ENCODE measurements at places on chromosomes 1 and 21.

DNA sequence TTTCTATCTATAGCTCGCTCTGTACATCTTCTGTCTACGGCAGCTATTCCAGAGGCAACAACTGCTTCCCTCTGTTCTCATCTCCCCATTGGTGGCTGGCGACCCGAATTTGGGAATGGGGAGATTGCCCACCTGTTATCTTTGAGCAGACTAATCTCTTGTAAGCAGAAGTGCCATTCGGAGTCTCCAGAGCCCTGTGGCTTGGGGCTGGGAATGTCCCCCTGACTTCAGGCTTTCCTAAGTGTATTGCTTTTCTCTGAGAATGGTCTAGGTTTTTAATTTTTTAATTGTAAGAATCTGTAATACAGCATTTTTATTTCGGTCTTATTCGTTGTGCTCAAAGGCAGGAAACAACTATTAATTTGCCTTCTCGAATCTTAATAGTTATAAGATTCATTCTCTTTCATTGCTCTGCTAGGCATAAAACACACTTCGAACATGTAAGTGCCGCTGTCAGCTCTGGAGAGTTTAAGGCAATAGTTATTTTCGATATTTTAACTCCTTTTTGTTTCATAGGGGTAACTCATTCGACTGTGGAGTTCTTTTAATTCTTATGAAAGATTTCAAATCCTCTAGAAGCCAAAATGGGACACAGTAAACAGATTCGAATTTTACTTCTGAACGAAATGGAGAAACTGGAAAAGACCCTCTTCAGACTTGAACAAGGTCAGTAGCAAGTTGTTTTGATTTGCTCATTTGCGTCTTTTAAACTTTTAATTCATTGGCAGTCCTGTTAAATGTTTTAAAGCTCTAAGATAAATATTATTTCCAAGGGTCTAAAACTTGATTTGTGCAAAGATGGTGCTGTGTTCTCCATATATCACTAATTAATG is 514 bp downstream of the AGL start:
- peak; percentile 98 for DNase-seq

GRCh38 chr1:75172556-75172955 is 38.4 kb downstream of the LHX8 start:
- DNase-seq: no peak

GRCh38 chr1:38735651-38736161 is 123.9 kb downstream of the RRAGC start:
- no peak for DNase-seq

- no peak for DNase-seq
Measured at GRCh38 chr1:177862916-177863315, 106.9 kb downstream of the SEC16B start.

- DNase-seq: no peak
Measured at GRCh38 chr1:158199849-158200248, 19.2 kb downstream of the CD1D start.

DNA sequence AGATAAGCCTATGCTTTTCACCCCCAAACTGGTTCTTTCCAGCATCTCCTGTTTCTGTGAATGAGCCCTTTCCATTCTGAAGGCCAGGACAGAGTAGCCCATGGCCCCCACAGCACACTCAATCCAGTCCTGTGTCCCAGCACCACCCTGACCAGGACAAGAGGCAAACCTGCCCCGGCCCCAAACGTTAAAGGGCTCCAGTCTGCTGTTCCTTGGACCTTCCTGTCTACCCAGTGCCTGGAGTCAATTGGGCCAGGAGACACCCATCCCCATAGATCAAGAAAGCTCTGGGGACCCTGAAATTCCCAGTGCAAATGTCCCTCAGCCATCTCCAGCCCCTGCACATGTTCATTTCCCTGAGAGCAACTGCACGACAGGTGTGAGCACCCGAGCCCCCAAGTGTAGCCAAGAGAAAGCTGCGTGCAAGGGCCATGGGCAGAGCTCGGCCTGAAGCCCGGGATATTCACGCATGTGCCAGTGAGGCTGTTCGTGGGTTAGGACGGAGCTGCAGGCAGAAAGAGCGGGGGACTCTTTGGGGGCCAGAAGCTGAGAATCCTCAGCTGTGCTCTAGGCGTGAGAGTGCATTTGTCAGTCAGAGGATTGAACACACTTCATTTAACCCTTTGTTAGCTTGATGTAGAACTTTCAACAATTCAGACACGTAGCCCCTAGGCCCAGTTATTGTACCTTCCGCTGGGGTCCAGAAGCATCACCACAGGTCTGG is 4.2 kb upstream of the RIPK4 start:
- peak; percentile 50 for DNase-seq

- DNase-seq: no peak
Measured at GRCh38 chr1:172268237-172268636, 152.2 kb upstream of the C1orf105 start.

DNA sequence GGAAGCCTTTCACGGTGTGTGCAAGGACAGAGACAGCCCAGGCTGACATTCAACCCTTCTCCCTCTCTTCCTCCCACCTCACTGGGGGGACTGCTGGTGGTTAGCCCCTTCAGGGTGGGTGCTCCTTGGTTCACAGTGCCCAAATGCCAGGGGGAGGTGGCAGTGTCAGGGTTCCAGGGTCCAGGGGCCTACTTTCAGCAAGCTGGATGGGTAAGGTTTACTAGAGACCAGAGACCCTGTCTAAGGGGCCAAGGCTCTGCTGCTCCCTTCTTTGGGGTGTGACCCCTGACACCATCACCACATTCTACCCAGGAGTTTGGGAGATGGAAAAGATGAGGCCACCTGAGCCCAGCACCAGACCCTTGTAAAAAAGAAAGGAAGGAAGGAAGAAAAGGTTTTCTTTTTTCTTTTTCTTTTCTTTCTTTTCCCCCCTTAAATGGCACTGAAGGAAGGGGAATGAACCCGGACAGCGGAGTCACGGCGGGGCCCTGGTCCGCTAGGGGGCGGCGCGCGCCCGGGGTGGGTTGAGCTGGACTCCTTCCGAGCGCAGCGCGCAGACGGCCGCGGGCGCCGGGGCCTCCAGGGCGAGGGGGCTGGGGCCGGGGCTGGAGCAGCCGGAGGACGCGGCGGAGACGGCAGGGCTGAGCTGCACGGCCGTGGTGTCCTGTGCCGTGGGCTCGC is 18.8 kb downstream of the KNCN start:
- peak; percentile 81 for DNase-seq

DNA sequence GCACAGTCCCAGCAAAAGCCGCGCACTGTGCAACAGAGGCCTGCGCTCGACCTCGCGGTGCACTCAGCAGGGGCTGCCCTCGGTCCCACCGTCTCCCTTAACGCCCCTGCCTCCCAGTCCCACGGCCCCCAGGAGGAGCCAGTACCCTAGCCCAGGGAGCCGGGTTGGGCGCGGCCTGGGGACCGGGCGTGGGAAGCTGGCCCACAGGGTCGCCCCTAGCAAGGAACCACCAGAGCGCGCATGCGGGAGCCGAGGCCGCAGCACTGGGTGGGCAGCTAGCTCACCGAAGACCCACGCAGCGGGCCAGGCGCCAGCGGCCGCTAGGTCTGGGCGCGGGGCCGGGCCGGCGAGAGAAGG is 21.6 kb upstream of the ZNF678 start:
- peak; percentile 47 for DNase-seq

DNA sequence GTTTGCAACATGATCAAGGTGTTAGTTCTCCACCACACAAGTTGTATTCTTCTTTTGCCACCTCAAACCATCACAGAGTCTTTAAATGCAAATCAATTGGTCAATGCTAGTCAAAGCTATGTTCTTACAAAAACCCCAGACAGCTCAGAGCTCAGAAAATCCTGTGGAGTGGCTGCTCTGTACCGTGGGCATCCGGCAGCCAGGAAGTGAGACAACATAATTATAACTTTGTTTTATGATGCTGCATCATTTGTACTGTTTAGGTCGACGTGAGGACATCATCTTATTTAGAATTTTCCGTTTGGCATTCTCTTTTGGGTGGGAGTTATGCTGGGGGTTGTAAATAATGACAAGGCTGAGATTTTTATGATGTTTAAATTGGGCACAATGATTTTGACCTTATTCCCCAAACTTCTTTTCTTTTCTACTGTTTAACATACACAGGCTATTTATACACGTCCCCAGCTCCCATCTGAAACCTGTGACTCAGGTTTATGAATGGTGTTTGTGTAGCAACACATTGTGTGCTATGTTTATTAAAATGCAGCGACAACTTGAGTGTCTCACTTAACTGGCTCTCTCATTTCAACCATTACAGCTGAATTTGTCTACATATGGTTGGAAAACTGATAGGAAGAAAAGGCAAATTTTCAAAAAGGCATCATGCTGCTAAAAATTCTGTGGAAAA is 124.0 kb downstream of the CNIH3 start:
- no peak for DNase-seq

DNA sequence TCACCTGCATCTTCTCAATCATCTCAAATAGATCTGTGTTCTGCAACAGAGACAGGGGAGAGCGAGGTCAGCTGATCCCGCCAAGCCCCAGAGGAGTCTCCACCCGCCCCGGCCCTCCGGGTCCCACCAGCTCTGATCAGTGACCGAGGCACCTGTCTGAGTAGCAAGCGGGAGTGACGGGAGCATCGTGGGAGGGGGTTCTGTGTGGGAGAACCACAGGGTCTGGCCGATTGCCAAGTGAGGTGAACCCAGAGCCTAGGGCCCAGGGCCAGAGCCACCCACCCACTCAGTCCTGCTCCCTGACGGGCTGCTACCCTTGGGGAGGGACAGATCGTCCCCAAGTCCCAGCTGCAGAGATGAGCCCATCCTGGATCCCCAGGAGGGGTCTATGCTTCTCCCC is 49.1 kb downstream of the RAP1GAP start:
- DNase-seq: no peak

- DNase-seq: peak; percentile 95
Measured at GRCh38 chr1:110780600-110781484, 92.1 kb upstream of the CD53 start.

GRCh38 chr1:3612123-3612522 is 815 bp upstream of the MEGF6 start:
- DNase-seq: no peak

DNA sequence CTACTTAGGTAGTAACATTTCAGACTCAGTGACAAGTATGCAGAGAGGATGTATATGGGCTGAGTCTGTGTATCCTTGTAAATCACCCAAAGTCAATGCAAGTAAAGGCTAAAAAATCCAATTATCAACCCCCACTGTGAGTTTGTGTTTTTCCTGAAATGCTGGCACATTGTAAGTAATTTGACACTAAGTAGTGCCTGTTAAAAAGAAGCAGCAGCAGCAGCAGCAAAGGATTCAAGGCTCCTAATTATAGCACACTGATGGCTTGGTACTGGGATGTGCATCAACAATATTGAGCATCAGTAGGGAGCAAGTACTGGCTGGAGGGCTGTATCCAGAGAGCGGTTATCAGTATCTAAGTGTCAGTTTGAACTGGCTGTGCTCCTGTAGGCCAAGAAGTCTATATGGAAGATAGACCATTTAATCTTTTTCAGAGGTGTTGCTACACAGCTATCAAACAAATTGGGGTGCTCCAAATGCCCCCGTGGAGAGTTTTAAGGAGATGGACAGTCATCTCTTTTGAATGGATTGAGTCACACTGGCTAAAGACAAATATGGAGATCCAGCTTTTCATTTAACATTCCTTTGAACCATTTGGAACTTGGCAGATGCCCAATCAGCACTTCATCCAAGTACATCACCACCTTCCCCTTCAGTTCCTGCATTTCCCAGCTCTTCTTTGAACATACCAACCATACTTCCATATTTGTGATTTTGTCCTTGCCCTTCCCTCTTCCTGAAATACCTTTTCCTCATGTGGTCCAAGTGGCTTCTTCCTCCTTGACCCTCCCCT is 241.2 kb upstream of the ST6GALNAC5 start:
- peak; percentile 62 for DNase-seq

- peak; percentile 81 for DNase-seq
Measured at GRCh38 chr1:21313203-21313885, 23.1 kb upstream of the ECE1 start.

DNA sequence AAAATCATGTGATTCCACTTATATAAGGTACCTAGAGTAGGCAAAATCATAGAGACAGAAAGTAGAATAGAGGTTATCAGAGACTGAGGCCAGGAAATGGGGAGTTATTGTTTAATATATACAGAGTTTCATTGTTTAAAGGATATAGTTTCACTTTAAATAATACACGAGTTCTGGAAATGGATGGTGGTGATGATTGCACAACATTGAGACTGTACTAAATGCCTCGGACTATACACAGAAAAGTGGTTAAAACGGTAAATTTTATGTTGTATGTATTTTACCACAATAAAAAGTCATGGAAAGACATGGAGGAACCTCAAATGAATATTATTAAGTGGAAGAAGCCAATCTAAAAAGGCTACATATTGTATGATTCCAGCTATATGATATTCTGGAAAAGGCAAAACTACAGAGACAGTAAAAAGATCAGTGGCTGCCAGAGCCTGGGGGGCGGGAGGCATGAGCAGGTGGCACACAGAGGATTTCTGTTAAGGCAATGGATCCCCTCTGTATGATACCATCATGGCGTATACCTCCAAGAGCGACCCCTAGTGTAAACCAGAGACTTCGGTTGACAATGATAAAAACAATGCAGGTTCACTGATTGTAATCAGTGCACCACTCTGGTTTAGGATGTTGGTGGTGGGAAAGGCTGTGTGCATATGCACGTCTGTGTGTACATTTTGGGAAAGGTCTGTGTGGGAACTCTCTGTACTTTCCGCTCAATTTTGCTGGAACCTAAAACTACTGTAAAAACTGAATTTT is 7.5 kb downstream of the C1orf198 start:
- peak; percentile 78 for DNase-seq

DNA sequence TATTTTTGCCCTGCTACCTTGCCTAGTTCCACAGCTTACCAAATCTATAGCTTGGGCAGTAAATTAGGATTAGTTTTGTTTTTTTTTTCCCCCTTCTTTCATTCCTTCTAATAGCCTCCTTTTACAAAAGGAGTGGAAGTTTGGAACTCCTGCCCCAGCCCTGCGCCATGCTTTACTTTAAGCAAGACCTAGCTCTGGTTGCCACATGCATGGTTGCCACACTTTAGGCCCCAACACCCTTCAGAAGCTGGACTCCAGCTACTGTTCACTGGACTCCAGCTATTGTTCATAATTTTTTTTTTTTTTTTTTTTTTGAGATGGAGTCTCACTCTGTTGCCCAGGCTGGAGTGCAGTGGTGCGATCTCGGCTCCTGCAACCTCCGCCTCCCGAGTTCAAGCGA is 115.8 kb downstream of the NR5A2 start:
- DNase-seq: no peak

GRCh38 chr1:61993331-61993961 is 201.2 kb upstream of the L1TD1 start:
- no peak for DNase-seq

- DNase-seq: no peak
Measured at GRCh38 chr1:34267326-34267725, 90.6 kb downstream of the C1orf94 start.

- DNase-seq: peak; percentile 29
Measured at GRCh38 chr1:108050911-108051629, 86.1 kb upstream of the VAV3 start.

DNA sequence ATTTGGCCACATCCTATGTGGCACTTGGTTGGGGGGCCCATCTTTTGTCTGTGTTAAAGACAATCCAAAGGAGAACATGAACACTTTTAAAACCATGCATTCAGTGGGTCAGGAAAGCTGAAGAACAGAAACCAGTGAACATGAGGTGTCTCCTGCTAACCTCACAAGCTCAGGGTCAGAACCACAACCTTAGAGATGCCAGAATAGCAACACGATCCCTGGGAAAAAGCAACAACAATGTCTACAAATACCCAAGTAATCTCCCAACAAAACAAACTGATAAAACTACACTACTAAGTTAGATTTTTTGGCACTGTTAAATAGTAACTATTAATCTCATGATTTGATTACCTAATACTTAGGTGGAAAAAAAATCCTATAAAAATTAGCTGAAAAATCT is 34.1 kb upstream of the GNG4 start:
- DNase-seq: no peak

Data from NCI-H82 (cell line).